ENCODE measurements at places on chromosomes 7 and 10.

DNA sequence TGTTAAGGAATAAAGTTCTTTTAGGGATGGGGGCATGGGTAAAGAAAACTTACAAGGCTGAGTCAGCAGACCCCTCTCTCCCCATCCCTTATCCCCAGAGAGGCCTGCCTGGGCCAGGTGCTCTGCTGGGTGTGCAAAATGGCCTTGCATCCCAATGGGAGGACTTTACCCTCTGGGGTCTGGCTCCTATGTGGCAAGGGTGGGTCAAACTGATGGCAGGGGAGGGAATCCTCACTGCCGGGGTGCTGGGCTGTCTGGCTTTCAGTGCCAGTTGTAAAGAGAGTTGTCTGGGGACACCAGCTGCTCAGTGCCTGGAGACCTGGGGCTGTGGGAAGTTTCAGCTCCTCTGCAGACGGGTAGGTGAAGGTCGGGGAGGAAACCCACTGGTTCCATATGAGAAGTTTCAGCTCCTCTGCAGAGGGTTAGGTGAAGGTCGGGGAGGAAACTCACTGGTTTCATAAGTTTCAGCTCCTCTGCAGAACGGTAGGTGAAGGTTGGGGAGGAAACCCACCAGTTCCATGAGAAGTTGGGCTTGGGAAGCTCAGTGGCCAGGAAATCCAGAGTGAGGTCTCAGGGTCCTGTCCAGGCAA is 127.2 kb upstream of the PODXL start:
- no peak for DNase-seq

- DNase-seq: no peak
Measured at GRCh38 chr7:71220210-71220695, 88.3 kb downstream of the GALNT17 start.

- no peak for DNase-seq
Measured at GRCh38 chr7:99679032-99679399, 780 bp downstream of the CYP3A5 start.

DNA sequence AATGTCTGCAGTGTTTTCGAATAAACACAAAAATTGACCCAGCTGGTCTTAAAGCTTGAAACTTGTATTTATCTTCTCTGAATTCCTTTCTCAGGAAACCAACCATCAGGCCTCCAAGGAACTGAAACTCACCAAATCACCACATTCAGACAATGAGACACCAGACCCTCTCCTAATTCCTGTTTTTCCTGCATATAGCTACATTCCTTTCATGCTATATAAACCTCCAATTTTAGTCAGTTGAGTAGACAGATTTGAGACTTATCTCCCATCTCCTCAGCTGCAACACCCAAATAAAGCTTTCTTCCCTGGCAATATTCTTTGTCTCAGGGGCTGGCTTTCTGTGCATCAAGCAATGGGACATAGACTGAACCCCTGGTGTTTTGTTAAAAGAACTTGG is 317.0 kb downstream of the CACNA2D1 start:
- no peak for DNase-seq

DNA sequence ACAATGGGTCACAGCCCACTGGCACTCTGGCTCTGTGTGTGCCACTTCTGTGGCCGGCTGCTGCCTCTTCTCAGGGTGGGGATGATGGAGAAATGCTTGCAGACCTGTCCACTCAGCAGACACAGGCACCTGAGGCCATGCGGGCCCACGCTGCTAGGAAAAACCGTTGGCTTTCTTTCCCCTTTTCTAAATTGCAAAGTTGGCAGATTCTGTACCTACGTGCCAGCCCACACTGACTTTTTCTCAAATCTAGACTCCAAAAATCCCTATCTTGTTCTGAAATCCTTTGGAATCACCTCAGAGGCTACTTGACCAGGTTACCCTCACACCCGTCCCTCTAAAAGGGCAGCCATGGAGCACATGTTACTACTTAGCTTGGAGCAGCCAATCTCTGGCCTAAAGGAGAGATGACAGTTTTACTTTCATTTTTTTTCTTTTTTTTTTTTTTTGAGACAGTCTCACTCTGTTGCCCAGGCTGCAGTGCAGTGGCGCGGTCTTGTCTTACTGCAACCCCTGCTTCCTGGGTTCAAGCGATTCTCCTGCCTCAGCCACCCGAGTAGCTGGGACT is 99.4 kb downstream of the RNF216 start:
- DNase-seq: no peak

Data from activated CD4-positive, alpha-beta T cell treated with anti-CD3 and anti-CD28 coated beads for 48 hours (primary cell).